ENCODE measurements at places on chromosomes 5 and 9.

- DNase-seq = no peak
Observed at GRCh38 chr5:175120412-175120811, 323.6 kb downstream of the DRD1 start.

GRCh38 chr5:78430866-78431265, 70.4 kb downstream of the SCAMP1 start:
- no peak for DNase-seq

DNA sequence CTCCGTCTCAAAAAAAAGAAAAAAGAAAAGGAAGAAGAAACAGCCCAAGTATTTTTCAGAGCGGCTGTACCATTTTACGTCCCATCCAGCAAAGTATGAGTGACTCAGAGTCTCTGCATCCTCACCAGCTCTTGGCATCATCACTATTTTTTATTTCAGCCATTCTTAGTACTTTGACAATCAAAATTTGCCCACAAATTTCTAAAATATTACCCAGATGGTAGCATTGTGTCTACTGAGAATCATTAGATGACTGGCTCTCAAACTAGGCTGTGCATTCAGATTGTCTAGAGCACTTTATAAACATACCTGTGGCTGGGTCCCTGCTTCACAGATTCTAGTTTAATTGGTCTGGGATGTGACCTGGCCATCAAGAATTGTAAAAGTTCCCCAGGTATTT, 21.6 kb upstream of the MELK start:
- no peak for DNase-seq

- DNase-seq = no peak
Observed at GRCh38 chr9:128214571-128215490, 11.7 kb downstream of the DNM1 start.

DNA sequence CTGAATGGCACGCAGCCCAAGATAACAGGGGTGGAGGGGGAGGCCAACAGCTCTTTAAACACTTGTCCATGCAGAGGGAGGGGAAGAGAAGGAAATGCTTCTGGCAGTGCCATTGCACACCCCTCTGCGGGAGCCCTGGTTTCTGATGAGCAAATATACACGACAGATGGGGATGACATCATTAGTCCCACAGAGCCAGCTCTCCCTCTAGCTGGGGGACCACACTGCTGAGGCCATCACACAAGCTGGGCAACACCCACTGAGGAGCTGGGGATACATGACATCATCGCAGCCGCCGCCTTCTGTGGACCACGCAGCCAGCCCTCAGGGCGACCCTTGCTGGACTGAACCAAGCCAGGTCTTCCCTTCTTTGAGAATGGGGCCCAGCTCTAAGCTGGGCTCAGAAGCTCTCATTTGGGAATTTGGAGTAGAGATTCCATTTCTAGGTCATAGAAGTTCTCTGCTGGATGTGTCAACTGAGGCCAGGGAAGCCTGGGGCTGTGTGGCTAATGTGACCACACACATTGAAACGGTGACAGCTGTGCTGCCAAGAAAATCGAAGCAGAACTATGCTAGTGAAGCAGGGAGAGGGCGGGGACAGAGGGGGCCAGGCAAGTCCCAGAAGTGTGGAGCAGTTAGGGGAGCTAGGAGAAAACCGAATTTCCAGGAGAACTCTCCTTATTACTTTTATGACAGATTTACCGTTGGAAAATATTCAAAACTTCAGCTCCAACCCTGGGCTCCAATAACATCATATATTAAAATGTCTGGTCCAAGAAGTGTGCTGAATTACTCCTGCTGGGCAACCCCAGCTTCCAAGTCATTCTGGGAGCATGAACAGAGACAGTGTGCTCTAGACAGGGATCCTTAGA, 79.5 kb downstream of the PRRT1B start:
- DNase-seq = no peak

DNA sequence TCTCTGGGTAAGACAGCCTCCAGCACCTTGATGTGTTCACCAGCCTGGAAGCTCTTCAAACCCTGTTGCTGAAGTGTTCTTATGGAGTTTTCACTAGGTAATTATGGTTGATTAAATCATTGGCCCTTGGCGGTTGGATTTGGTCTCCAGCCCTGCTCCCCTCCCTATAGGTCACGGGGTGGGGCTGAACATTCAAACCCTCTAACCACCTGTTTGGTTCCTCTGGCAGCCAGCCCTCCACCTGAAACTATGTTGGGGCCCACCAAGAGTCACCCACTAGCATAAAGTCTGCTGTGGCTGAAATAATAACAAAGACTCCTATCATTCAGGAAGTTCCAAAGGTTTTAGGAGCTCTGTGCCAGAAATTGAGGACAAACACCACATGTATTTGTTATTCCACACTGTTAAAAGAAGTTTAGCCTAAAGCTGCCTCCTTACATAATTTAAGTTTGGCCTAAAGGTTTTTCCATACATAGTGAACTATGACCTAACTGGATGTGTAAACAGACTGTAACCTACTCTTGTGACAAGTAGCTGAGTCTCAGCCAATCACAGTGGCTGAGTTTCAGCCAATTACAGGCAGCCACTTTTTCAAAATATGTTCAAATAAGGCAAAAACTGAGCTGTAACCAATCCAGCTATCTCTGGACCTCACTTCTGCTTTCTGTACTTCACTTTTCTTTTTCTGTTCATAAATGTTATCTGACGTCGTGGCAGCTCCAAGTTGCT, 34.8 kb downstream of the TMEM252 start:
- no peak for DNase-seq

DNA sequence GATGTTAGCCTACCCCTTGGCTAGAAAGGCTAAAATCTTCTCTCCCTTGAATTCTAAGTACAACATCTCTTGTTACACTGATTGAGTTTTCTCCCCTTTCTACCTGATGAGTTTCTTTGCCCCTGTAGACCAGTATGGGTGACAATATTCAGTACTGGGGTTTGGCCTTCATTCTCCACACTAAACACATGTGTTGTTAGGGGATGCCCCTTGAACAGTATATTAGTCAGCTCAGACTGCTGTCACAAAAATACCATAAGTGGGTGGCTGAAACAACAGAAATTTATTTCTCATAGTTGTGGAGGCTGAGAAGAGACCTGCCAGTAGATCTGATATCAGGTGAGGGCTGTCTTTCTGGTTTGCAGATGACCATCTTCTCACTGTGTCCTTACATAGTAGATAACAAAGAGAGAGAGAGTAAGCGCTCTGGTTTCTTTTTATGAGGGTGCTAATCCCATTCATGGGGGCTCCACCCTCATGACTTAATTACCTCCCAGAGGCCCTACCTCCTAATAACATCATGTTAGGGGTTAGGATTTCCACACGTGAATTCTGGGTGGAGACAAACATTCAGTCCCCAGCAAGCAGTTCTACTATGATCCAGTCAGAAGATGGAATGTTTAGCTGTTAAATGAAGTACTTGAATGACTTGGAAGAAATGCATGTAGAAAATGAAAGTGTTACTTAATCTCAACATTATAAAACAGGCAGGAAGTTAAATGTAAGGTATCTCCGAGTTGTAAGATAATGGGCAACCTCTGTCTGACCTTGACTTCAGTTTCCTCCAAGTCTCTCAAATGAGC, 17.5 kb downstream of the VLDLR start:
- DNase-seq = no peak

DNA sequence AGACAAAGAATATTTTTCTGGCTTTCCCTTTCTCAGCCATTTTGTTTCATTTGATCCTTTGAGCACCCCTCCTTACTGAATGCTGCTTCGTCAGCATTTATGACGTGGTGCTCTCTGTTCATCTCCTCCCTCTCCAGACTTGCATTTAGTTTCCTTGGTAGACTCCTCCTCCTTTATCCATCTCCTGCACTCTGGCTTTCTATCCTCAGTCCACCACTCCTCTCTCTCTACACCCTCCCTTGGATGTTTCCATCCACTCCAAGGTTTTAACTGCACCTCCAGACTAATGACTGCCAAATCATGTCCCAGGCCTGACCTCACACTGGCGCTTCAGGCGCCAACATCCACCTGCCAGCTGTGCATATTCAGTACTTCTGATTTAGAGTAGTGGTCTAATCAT, 245.4 kb downstream of the RAB3C start:
- DNase-seq = no peak

DNA sequence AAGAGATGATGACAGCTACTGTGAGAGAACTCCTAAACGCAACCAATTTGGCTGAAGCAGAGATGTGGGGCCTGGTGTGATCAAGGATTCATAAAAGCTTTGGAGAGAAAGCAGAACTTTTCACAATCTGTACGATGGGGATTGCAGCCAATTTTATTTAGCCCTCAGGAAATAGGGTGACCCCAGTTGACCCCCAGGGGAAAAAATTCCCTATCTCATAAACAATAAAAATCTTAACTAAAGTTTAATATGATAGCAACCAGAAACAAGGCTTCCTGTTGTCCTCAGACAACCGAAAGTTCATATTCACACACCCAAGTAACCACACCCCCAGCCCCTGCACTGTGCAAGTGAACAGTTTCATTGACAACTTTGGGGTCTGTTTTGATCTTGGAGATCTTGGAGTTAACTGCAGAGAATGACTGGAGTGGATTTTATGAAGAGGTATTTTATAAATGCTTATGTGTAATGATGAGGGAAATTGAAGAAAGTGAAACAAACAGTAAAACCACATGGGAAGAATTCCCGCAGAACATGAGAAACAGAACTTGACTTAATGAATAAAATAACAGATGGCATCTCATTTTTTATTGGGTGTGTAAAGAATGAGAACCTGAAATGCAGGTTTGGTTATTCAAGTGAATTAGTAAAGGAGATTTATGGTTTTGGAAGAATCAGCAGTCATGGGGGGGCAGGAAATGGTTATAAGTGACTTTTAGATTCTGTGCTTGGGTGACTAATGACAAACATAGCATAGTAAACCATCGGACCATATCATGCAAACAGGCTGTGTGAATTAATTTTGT, 94.5 kb downstream of the PDE4D start:
- no peak for DNase-seq

GRCh38 chr5:26761446-26761845, 276.9 kb downstream of the CDH9 start:
- no peak for DNase-seq

GRCh38 chr9:112034216-112034611, 137.6 kb downstream of the UGCG start:
- DNase-seq = no peak

GRCh38 chr9:96394832-96395496, 11.5 kb upstream of the SLC35D2 start:
- no peak for DNase-seq

- DNase-seq = no peak
Observed at GRCh38 chr9:69347607-69348006, 22.6 kb downstream of the ENTREP1 start.

DNA sequence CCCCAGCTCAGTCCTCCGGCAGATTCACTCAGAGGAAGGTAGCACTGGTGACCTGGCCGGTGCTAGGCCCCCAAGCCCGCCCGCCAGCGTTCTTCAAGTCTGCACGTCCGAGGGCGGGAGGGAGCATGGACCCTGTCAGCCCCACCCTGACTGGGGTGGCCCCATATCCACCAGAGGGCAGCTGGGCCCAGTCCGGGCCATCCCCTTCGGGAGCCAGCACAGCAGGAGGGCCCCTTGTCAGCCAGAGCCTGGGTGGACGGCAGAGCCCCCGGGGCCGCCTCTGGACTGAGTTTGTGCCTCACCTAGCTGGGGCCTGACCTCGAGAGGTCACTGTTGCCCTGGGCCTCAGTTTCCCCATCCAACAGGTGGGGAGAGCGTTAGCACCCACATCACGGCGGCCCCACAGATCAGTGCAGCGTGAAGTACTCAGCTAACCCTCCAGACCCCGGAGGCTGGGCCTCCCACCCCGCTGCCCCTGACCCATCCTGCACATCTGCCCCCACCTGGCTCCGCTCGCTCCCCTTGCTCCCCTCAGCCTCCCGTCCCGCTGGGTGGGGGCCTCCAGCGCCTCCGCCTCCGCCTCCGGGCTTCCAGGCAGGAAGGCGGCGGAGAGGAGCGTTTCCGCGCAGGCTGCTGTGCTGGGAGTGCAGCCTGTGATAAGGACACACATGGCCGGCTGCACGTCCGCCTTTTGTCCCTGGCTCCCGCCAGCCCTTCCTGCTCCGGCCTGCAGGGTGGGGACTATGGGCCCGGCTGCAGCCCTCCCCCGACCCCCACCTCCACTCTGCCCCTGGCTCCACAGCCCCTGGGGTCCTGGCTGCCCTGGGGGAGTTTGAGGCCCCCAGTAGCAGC, 16.6 kb upstream of the EGFL7 start:
- DNase-seq = no peak

GRCh38 chr5:142245786-142246185, 79.0 kb downstream of the SPRY4 start:
- DNase-seq = no peak

DNA sequence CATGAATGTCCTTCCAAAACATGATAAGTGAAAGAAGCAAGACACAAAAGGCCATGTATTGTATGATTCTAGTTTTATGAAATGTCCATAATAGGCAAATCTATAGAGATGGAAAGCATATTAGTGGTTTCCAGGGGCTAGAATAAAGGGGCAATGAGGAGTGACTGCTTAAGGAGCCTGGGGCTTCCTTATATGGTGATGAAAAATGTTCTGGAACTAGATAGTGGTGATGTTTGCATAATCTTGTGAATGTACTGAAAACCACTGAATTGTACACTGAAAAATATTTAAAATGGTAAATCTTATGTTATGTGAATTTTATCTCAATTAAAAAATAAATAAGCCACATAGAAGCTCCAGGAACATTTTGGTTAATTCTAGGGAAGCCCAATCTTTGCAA, 144.4 kb upstream of the ANKRD55 start:
- DNase-seq = no peak

GRCh38 chr9:104027295-104027694, 66.8 kb upstream of the SMC2 start:
- DNase-seq = no peak

DNA sequence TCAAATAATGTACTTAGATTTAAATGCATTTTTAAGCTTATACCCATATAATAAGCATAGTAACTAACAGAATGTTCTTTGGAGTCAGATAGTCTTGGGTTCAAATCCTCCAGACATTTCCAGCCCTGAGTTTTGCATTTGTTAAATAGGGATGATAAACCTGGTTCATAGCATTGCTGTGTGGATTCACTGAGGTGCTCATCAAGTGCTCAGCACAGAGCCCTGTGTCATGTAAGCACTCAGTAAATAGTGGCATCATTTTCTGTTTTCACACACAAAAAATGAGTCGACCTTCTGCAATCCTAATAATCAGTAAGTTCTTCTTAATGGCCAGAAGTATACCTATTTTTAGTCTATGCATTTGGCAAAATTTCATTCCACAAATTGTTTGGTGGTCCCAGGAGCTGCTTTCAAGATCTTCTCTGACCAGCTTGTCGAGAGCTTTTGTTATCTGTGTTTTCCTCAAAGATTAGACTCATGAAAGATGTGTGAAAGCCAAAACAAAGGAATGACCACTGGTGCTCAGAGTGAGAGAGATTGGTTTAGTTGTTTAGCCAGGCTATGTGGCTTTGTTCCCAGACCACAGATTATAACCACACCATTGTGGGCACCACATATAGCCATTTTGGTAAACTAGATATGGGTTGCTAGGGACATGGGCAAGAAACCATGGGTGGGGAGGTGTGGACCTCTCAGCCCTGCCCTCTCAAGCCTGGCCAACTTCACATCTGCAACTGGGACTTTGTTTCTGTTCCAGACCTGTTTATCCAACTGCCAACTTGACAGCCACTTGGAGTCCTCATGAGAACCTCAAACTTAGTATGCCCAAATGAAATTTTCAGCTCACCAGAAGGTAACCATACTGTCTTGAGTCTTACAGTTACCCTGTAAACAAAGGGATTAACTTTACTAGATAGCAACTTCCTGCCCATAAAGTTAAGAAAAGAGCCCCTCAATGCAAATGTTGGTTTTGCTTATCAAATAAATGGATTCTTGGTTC, 45.0 kb downstream of the DOCK8 start:
- no peak for DNase-seq

All from activated gamma-delta T cell treated with anti-CD3 and anti-CD28 coated beads, Interleukin-2, amount 50 U/mL, for 16 hours (primary cell).